ENCODE measurements at places on chromosomes 7 and 10.
A peak's percentile ranks its signal among the peaks of the same experiment; 100 is the strongest.

- no peak for DNase-seq
Observed at GRCh38 chr7:118949031-118949430, 724.5 kb downstream of the ANKRD7 start.

- no peak for DNase-seq
Observed at GRCh38 chr7:137981668-137982067, 20.2 kb downstream of the CREB3L2 start.

GRCh38 chr7:138158739-138159528 is 82.7 kb downstream of the AKR1D1 start:
- no peak for DNase-seq

DNA sequence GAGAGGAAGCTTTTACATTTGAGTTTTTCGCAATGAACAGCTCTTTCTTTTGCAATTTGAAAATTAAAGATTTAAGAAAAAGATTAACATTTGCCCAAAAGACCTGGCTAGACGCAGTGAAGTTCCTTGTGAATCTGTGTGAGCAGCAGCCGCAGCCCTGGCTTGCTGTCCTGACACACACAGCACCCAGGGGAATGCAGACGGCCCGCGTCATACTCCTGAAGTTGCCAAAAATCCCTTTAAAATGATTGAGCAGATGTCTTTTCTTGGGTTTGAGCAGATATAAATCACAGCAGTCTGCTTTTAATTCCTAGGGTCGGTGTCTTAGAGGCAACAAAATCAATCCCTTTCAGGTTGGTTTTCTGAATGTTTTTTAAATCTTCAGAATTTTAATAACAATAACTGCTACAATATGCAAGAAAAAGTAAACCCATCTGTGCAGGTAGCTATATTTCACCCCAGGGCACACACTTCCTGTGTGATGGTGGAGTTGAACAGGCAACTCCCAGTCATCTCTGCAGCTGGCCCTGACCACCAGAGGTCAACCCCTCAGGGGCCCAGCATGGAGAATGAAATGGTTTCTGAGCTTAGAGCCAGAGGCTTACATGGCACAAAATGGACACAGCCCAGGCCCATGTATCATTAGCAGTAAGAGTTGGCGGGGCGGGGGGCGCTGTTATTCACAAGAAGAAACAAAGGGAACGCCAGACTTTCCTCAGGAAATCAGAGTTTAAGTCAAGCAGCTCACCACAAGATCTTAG is 32.2 kb upstream of the TRIL start:
- no peak for DNase-seq

GRCh38 chr10:50629495-50630122 is 5.9 kb upstream of the SGMS1 start:
- DNase-seq: no peak

DNA sequence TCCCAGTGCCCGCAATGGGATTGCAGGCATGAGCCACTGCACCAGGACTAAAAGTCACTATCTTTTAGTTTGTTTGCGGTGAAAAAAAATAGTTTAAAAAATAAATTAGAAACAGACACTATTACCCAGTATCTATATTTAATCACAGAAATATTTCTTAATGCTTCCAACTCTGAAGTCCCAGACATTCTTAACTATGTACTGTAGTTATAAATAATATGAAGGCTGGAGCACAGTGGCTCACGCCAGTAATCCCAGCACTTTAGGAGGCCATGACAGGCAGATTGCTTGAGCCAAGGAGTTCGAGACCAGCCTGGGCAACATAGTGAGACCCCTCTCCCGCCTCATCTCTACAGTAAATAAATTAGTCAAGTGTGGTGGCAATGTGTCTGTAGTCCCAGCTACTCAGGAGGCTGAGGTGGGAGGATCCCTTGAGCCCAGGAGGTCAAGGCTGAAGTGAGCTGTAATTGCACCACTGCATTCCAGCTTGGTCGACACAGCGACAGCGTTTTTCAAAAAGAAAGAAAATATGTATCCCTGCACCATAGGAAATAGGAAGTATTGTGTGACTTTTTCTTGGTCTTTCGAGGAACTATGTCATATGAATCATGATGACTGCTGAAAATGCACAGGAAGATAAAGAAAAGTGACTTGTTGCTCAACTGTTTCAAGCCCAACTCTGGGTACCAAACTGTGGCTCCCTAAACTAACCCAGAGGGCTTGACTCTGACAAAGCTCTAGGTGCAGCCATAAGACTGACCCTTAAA is 74.9 kb upstream of the STEAP1B start:
- DNase-seq: no peak

- no peak for DNase-seq
Observed at GRCh38 chr7:93219868-93220267, 6.4 kb downstream of the HEPACAM2 start.

DNA sequence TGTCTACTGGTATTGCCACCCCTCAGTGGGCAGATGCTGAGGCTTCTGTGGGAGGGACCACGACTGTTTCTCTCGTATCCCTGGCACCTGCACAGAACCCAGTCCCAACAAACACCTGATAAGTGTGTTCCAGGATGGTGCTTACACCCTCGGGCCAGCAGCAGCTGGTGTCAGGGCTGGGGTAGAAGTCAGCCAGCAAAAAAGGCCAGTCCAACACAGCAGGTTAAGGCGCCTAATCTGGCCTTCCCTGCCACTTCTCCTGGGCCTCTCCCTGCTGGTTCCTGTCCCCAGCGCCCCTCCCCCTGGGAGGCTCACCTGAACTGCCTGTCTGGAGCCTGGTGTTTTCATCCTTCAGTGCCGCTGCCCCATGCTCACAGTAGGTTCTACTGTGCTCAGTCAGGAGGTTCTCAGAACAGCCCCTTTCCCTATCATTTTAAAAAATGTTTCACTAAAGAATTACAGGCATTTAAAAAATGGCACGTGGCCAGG is 20.0 kb downstream of the PODXL start:
- DNase-seq: no peak

DNA sequence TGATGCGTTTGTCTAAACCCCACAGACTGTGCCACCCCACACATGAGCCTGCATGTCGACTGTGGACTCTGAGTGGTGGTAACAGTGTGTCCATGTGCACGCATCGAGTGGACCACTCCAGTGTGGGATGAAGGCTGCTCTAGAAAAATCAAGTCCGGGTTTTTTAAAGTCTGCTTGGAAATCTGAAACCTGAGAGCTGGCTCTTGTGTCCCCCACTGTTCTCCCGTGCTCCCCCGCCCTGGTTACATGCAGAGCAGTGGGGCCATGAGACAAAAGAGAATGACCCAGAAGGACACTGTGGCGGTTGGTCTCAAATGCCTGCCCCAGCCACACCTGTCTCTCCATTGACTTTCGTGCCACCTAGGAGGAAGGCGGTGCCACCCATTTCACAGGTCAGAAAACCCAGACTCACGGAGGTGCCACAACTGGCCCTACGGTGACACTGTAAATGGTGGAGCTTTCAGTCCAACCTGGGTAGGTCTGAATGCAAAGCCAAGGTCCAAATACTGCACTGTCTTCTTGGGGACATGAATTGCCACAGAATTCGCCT is 27.3 kb upstream of the PWWP2B start:
- no peak for DNase-seq

- DNase-seq: peak; percentile 28
Observed at GRCh38 chr7:140084972-140085371, 22.2 kb upstream of the PARP12 start.

DNA sequence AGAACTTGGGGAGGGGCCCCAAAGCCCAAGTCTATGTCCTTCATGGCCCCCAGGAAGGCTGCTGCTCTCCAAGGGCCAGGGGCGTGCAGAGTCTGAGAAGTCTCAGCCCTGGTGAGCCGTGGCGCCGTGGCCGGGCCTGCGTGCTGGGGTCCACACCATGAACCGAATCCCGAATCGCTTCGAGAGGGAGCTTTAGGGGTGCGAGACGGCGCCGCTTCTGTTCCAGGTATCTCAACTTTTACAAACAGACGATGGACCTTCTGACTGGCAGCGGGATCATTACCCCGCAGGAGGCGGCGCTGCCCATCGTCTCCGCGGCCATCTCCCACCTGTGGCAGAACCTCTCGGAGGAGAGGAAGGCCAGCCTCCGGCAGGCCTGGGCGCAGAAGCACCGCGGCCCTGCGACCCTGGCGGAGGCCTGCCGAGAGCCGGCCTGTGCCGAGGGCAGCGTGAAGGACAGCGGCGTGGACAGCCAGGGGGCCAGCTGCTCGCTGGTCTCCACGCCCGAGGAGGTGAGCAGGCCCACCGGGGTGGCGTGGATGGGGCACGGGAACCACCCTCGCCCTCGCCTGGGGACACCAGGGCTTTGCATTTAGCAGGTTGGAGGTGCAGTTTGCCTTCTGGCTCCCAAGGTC is 12.7 kb downstream of the STRA8 start:
- no peak for DNase-seq

DNA sequence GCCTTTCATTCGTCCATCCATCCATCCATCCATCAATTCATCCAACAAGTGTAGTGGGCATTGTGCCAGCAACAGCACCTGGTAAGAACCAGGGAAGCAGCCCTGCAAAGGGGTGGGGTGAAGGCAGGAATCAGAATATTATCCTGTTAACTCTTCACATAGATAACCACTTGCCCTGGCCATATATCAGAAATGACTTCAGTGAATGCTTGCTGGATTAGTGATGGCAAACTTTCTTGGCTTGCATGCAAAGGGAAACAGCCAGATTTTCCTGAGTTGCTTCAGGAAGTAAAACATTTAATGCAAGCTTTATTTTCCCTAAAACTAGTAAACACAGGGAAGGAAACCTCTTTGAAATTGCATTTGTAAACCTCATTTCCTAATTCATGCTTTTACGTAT is 743 bp downstream of the OR2A5 start:
- no peak for DNase-seq

DNA sequence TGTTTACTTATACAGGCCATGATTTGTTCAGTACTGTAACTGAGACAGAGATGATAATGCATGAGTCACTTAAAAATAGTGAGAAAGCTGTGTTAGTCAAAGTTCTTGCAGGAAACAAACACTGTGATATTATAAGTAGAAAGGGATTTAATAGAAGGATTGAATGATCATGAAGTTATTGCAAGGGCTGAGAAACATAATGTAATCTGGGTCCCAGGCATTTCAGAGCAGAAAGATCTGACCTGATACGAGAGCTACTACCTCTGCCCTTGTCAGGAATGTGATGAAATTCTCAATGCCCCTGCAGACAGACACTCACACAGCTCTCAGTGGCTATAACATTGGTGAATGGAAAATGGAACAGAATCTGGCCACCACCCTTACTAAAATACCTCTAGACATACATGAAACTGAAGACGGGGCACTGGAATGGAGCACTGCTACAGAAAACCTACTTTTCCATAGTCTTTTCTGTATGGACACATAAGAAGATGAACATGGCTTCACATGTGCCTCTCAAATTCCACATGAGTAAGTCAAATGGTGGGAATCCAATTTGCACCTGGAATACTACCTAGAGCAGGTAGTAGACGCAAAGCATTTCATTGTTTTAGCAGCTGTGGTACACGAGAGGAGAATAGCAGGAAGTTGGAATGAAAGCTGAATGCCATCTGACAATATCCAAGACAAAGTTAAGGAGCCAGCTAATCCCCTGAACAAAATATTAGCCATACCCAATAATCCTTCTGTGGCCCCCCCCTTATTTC is 19.1 kb upstream of the VWDE start:
- DNase-seq: no peak

GRCh38 chr7:38398725-38399321 is 125.4 kb upstream of the TARP start:
- DNase-seq: peak; percentile 19

DNA sequence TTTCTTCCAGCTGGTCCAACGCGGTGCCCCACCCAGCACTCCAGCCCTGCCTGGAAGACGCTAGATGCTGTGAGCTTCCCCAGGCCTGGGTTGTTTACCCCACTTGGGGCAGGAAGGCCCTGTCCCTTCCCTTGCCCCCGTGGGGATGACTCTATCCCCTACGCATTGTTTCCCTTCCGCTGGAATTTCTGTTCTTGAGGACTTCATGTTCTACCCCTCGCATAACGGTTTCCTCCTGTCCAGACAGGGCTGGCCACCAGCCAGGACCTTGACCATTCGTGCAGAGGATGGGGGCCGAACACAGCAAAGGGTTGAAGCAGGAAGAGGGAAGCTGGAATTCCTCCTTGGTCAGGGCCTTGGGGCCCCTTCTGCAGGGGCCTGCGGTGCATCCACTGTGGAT is 14.7 kb upstream of the SERPINE1 start:
- no peak for DNase-seq

DNA sequence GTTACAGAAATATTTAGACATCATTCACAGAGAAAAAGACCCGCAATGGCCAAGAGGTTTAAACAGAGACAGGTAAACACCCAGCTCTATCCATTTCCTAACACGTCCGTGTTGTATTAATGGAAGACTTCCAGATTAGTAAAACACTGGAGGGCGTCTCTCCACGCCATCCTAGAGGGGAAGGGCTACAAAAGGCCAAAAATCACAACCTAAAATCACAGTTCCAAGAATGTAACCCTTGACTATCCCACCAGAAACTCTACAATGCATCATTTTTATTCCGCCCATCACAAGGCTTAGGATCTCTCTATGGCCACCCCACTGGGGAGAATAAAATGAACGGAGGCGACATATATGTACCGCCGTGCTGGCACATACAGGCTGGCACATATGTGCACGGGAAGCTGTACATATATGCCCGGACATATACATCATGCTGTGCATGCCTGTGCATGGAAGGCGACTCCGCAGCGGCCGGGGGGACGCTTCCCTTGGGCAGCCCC is 734 bp downstream of the PCLO start:
- DNase-seq: no peak

- DNase-seq: no peak
Observed at GRCh38 chr10:66045859-66046258, 880.0 kb upstream of the LRRTM3 start.

- DNase-seq: no peak
Observed at GRCh38 chr10:49320191-49320590, 21.2 kb downstream of the C10orf71 start.

GRCh38 chr10:127997937-127998336 is 91.0 kb downstream of the PTPRE start:
- no peak for DNase-seq

DNA sequence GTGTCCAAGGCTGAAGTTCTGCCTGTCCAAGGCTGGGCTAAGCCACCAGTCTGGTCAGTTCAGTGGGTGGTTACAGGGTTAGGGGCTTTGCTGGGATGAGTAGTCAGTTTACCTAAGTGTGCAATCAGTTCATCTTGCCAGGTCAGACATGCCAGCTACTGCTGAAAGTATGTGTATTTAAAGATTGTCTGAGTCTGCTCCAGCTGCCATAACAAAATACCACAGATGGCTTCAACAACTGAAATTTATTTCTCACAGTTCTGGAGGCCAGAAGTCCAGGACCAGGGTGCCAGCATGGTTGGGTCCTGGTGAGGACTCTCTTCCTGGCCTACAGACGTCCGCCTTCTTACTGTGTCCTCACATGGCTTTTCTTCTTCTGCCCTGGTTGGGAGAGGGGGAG is 52.4 kb upstream of the TNS3 start:
- DNase-seq: no peak

DNA sequence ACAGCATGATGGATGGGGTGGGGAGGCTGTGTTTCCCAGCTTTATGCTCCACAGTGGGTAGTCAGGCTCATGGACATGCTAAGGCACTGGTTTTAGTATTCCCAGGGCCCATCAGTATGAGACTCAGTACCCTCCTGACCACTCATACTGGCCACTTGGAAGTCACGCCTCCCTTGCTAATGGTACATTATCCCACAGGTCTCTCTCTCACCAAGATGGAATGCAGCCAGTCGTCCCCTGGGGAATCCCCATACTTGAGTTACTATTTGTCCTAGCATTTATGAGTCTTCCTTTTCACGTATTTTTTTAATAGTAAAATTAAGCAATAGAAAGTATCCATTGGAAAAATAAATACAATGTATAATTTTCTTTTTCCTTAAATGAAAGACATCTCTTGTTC is 80.6 kb upstream of the TBX20 start:
- no peak for DNase-seq

GRCh38 chr10:100779329-100779728 is 33.9 kb downstream of the PAX2 start:
- DNase-seq: no peak

- no peak for DNase-seq
Observed at GRCh38 chr7:155799514-155799913, 12.7 kb downstream of the SHH start.

Data from stimulated activated CD8-positive, alpha-beta memory T cell treated with anti-CD3 and anti-CD28 coated beads, Interleukin-2, amount 100 ng/mL, for 48 hours (primary cell).